ENCODE measurements at places on chromosomes 4 and X. TPM values are rescaled to one million over a fixed set of nuclear protein-coding genes. Genes with fewer than 3 reads are reported as not detected.
A peak's percentile ranks its signal among the peaks of the same experiment; 100 is the strongest.

DNA sequence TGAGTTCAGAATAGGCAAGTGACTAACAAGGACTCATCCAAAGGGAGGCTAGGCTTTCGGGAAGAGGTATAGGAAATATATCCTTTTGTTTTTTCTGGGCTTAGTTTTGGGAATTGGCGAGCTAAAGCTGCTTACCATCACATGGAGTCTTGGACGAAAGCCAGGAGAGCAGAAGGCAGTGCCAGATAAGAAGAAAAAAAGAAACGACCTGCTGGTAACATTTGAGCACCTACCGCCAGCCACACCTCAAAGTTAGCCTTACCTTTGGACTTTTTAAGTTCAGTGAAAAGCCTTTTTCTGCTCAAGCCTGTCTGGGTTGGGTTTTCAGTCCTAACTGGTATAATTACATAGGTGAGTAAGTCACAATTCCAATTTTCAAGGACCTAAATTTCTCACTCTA, 85.1 kb upstream of the LCORL start:
- DNase-seq: no peak

DNA sequence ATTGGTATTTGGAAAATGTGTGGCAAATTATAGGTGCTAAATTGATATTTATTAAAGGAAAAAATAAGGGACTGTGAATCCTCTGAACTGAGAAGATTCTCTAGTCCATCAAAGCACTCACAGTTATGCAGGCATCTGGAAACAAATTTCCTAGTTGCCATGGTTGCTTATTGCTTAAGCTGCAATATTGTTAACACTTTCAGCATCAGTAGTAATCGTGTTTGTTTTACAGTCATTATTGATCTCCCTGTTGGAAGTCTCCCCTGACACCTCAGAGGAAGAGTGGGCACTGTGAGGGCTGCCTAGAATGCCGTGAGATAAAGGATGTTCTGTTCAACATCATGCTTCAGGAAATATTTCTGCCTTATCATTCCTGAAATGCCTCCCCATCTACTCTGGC, 2004.3 kb upstream of the ADGRL3 start:
- DNase-seq: no peak

DNA sequence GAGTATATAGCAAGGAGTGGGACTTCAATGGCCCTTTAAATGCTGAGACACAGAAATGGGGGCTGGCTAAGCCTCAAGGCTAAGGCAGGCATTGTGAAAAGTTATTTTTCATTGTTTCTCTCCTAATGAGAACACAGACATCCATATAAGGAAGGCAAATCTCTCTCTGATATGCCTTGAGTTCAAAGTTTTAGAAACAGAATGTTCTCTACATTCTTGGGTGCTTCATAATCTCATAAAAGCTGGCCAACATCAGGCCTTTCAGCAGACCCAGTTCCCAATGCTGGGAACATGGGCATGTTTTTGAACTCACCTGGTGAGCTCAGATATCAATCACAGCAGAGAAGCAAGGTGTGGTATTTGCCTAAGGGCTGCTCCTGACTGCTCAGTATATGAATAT, 19.4 kb upstream of the RAB40A start:
- no peak for DNase-seq

DNA sequence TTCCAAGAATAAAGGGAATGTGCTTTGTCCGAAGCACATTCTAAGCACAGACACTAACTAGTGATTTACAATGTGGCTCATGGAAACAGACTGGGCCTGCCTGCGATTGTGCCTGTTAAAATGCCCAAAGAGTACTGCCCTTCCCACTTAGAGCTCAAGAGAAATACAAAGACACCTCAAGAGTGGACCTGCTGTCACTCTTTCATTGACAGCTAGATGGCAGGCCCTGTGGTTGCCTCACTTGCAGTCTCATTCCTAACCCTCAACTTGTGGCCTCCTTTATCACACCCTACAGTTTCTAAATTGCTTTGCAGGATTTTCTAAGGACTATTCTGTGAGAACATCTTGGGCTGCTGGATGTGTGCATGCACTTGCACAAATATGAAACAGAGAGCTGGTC, 331.0 kb upstream of the EMCN start:
- no peak for DNase-seq

GRCh38 chrX:130139474-130140201, 26.0 kb downstream of the AIFM1 start:
- DNase-seq: no peak

DNA sequence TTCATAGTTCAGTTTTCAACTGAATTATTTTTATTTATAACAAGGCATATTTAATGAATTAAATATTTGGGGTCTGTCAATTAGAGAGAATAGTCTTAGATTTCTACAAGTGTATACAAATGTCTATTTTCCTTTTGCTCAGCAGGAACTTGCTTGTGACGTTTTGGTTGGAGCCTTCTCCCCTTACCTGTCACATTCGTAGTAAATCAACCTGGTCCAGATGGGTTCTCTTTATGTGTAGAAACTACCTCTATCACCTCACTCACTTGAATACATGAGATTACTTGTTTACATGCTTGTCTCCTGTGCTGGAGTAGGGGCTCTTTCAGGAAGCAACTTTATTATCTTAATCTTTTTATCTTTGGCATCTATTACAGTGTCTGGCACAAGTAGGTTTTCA, 938.3 kb upstream of the IGFBP7 start:
- DNase-seq: no peak

GRCh38 chr4:68148800-68149685, 19.4 kb upstream of the TMPRSS11F start:
- DNase-seq: no peak

DNA sequence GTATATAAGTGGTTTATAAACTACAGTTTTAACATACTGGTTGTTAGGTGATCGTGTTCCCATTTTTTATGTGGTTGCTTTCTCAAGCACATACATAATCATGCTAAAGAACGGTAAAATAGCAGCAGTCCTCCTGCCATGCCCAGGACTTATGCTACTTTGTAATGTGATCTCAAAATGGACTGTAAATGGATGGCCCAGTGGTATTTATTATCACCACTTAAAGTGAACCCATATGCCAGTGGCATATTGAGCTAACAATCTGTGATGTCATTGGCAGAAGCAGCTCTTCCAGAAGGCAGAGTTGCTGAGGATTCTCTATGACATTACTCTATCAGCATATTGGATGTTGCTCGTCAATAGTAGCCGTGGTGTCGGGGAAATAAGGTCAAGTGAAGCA, 28.6 kb downstream of the ANK2 start:
- DNase-seq: no peak

GRCh38 chr4:85448906-85449890, 25.8 kb upstream of the ARHGAP24 start:
- DNase-seq: no peak

GRCh38 chrX:12234534-12235329, 96.5 kb downstream of the FRMPD4 start:
- no peak for DNase-seq

- no peak for DNase-seq
Measured at GRCh38 chrX:22526339-22526738, 253.6 kb downstream of the CBLL2 start.

DNA sequence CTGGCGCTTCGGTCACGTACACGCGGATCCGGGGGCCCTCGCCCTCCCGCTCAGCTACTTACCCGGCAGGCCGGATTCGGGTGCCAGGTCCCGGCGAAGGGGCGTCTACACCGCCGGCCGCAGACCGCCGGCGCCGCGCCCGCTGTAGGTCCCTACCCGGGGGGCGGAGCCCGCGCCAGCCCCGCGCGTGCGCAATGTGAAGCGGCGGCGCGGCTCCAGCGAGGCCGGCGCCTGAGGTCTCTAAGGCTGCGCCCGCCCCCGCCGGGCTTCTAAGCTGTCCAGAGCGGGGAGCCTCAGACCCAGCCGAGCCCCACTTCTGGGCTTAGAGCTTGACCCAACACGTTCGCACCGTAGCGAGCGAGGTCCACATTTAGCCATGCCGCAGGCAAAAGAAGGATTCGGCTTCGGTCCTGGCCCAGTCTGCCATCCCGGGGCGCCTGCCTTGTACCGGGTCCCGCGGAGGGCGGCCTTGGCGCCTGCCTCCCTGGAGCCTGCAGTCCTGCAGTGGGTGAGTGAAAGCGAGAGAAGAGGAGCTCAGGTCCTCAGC, at the start of gene ZNF518B:
Gene ZNF518B (minus strand): TSS at position 172 of the 547 bp plus-strand sequence. CDS start 11,098 bp downstream, outside the sequence.
- peak; percentile 87 for DNase-seq

DNA sequence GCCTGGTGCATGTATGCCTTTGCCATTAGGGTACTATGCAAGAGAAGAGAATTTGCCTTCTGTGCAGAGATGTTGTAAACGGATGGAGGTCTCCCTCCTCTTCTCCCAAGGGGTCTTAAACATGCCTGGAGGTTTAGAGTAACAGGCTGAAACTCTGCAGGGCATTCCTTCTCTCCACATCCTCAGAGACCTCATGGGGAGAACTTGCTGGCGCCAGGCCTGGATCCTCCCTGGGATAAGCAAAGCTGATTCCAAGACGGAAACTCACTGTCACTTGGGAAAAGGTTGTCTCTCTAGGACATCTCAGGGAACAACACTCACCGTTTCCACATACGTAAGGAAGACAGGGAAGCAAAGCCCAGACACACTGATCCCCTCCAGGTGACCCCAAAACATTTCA, 76.9 kb upstream of the GPM6B start:
- peak; percentile 55 for DNase-seq

- no peak for DNase-seq
Measured at GRCh38 chr4:88230461-88230891, 53.9 kb downstream of the PPM1K start.

DNA sequence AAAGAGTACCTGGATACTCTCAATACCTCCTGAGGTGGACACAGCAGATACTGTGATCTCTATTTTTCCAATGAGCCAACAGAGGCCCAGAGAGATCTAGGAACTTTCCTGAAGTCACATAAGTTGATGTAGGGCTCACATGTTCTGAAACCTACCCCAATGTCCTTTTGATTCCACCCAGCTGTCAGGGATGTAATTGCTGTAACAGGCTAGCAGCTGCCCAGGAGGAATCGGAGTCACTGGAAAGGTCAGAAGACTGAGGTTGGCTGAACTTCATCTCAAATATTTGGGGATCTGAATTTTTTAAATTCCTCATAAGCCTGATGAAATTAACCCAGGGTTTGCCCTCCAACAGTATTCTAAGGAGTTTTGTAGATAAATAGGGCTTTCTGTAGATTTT, 52.5 kb upstream of the PROM1 start:
- DNase-seq: no peak

- DNase-seq: no peak
Measured at GRCh38 chr4:91590260-91590659, 713.5 kb upstream of the GRID2 start.

DNA sequence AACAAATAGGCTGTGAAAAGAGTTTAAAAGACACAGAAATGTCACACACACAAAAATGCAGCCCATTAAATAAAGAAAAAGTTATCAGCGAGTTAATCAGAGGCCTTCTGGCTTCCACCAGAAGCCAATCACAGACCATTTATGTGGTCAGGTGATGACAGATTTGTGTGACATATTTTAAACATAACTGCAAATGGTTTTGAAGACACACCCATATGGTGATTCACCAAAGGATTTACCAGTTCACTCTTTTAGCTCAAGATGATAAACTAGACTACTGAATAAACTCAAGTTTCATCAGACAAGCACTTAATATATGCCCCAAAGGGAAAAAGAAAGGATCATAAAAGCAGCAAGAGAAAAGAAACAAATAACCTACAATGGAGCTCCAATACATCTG, 181.2 kb downstream of the SPANXN4 start:
- no peak for DNase-seq

DNA sequence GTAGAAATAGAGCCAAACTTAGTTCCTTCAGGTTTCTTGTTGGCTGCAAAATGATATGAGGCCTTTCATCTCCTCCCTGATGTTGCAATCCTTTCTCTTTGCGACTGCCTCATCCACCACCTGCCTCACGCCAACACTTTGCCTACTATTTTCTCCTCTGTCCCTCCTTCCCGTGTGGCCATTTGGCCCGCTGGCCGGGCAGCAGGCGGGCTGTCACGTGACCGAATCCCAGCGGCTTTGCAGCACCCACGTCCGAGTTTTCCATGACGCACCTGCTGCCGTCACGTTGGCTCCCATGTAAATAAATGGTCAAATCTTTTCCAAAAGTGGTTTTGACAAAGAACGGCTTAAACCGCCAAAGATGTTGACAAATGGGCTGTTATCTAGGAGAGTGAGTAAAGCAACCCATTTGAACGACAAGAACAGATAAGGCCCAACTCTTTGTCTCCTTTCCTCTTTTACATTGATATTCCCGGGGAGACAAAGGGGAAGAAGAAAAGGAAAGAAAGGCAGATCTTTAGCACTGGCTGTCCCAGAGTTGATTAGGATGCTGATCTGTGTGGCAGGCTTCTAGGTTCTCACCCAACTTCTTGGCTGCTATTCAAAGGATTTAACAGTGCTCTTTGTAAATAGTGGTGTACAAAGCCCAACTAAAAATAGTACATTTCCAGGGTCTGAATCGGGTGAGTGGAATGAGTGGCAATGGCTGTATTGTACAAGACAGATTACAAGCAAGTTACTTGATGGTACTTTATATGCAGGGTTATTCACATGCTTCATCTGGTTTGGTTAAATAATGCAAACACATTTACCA, 174.2 kb upstream of the JADE1 start:
- DNase-seq: peak; percentile 91

DNA sequence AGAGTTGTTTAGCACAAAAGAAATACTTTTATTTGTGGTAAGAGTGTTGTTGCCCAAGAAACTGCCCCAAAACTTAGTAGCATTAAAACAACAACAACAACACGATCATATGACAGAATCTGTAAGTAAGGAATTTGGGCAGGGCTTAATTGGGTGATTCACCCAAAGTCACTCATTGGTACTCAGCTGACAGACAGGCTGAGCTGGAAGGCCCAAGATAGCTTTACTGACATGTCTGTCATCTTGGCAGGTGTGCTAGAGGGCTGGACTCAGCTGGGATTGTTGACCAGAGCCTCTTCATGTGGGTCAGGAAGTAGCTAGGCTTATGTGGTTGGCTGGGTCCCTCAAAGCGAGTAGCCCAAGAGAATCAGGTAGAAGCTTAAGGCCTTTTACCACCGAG, 52.3 kb downstream of the KIAA0232 start:
- no peak for DNase-seq

GRCh38 chrX:46179748-46180147, 365.5 kb downstream of the ZNF674 start:
- no peak for DNase-seq

DNA sequence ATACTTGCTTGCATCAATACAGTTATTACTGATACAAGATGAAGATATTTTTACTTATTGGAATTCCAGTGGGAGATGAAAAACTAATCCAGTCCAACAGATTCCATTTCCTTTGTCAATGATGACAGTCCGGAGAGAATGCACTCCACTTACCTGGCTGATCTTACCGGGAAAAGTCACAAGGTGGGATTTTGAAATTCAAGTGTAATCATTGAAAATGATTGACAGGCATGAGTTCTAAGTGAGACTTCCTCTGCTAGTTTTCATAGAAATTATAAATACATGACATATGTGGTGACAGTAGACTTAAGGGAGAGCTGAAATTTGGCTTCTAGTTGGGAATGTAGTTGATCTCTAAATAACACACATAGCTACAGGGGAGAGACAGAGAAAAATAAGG, 859.9 kb downstream of the FAT4 start:
- no peak for DNase-seq

The COL25A1 gene
- total RNA-seq: 0.73 TPM

The SPACA5 gene
- total RNA-seq: not detected

The MAGEA2B gene
- not detected for total RNA-seq

The KCNIP4 gene
- not detected for total RNA-seq

The CXCL8 gene
- total RNA-seq: not detected

The CLNK gene
- not detected for total RNA-seq

The PARM1 gene
- total RNA-seq: 58.7 TPM

Data from Right ventricle myocardium inferior (tissue), 1 donor.